Activated CD4-positive, alpha-beta T cell treated with anti-CD3 and anti-CD28 coated beads for 1 hour (primary cell): ENCODE measurements at places on chromosomes 1 and 21.

- DNase-seq: no peak
Observed at GRCh38 chr1:164804366-164804765, 245.4 kb downstream of the PBX1 start.

GRCh38 chr1:206547104-206547503, 39.8 kb downstream of the RASSF5 start:
- DNase-seq: no peak

DNA sequence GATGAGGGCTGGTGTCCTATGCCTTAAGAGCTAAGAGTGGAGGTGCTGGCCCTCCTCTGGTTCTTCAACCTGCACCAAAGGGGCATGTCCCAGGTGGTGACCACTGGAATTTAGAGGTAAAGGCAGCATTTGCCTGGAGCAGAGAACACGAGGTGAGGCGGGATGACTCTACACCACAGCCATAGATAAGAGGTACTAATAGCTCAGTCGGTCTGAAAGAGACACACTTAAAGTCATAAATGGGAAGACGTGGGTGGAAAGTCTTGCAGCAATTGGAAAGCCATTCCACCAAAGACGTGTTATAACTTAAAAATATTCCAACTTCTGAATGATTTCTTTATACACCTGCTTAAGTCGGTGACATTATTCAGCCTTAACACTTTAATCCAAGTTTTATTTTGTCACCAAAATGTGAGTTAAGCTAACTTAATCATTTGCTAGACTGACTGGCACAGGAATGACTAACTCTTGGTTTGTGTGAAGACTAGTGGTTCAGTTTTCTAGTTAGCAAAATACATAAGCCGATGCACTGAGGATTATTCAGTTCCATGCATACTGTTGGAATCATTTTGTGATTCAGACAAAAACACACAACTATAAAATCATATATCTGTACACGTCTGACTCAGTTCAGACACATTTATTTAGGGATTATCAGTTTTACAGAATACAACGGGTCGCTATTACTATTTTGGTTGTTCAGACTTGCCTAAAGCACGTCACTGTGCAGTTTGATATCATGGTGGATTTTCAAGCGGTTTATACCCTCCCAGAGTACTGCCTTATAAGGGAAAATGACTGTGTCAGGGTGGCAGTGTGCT, 4.6 kb upstream of the ETS2 start:
- no peak for DNase-seq

GRCh38 chr1:16484931-16485330, 29.2 kb downstream of the RNU1-1 start:
- no peak for DNase-seq

DNA sequence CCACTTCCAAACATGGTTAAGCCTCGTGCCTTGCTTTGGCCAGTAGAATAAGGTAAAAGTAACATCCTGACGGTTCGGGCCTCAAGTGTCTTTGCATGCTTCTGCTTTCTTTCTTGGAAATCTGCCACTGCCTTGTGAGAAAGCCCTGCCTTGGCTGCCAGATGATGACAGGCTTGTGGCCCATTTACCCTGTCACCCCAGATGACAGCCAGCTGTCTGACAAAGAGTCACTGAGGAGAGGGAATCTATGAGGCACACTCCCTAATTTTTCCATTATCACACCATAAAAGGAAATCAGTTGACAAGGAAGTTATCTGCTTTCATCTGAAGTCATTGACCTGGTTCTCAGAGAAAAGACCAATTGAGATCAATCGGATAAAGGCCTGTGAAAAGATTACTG, 199.8 kb downstream of the USH2A start:
- DNase-seq: no peak
